Cerebellar cortex (tissue), 1 donor: ENCODE measurements at places on chromosomes 7 and 10.

GRCh38 chr7:159263430-159263829 is 118.8 kb upstream of the VIPR2 start:
- DNase-seq: no peak

DNA sequence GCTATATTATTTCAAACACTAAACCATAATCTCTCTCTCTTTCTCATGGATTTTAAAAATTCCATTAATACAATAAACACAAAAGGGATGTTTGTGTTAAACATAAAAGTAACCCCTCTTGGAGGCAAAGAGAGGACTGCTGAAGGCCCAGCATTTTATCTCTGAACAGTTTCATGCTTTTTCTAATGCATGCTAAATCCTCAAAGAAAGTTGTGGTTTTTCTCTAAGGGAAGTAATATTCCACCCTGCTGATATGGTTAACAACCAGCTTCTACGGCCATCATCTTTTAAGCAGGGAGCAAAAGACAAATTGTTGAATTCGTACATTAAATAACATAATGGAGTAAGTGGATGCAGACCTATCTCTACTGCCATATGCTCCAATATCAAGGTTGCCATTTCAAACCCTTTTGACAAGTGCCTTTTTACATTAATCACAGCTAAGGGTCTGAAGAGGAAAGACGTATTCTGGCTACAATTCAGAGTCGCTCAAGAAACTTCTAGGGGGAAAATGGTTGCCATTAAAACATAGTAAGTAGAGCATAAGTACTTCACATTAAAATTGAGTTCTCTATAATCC is 103.1 kb downstream of the SLC25A13 start:
- no peak for DNase-seq

DNA sequence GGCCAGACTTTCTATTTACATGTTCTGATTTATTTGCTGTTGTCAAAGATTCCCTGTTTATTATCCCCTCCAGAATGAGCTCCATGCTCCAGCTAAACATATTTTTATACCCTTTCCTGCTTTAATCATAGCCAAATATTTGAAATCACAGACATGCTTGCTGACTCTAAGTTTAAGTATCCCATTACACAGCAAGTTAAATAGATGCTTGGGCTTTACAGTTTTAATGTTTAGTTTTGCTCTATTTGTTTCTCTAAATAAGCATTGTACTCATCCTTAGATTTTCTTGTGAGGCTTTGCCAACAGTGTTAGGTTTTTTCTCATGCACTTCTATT is 196.8 kb downstream of the TAX1BP1 start:
- no peak for DNase-seq

GRCh38 chr10:122642726-122643605 is 56.7 kb downstream of the C10orf120 start:
- no peak for DNase-seq

DNA sequence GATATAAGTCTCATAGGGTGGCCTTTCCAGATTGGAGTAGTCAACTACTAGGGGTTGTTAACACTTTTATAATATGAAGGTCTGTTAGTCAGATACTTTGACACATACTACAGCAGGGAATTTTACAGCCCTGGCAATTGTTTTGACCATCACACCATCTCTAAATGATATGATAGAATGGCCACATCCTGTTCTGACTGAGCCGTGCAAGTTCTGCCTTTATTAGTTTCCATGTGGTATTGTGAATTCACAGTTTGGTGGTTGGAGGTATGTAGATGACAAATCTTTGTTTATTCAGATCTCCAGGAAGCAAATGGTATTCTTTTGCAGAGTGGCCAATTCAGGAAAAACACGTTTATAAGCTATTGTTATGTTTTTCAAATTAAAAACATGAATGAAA is 83.0 kb downstream of the NRG3 start:
- DNase-seq: no peak

- DNase-seq: no peak
Measured at GRCh38 chr10:102368077-102368476, 27.4 kb upstream of the NFKB2 start.

DNA sequence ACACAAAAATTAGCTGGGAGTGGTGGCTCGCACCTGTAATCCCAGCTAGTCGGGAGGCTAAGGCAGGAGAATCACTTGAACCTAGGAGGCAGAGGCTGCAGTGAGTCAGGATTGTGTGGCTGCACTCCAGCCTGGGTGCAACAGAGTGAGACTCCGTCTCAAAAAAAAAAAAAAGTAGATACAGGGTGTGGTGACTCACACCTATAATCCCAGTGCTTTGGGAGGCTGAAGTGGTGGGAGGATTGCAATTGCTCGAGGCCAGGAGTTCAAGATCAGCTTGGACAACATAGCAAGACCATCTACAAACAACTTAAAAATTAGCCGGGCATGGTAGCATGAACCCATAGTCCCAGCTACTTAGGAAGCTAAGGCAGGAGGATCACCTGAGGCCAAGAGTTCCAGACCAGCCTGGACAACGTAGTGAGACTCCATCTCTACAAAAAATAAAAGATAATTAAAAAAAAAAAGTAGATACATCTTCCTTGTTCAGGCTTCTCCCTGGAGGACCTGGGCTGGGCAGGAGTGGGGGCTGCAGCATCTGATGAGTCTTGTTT is 2.0 kb downstream of the MOSPD3 start:
- DNase-seq: no peak

GRCh38 chr7:127877951-127878350 is 153.3 kb downstream of the LRRC4 start:
- no peak for DNase-seq

DNA sequence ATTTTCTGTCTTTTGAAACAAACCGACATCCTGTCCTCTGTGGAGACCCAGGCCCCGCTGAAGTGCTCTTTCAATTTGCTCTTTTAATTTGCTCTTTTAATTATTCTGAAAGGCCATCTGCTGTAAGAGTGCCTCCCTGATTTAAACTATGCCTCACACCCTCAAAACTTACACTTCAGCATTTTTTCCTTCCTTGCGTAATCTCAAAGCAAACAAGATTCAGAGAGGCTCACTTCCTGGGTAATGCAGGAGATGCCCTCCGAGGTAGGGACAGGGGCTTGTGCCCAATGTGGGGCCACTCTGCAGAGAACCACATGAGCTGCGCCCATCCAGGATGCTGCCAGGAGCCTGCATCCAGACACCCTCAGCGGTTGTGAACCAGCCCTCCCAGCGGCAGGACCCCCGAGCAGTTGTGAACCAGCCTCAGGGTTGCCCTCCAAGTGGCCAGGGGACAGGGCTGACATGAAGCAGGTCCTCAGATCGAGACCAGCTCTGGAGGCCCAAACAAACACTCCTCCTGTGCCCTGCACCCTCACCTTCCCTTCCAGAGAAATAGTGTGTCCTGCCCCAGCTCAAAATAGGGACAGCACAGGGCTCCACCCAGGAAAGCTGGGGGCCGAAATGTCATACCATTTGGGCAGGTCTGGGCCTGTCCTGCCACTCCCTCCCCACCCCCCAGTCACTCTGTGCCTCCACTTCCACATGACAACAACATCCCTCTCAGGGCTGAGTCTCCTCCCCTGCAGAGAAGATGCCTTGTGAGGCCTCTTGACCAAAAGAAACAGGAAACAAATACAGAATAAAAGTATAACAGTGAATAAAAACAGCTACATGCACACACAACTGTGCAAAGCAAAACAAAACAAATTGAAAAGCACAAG is 190.4 kb downstream of the PTPRN2 start:
- no peak for DNase-seq

DNA sequence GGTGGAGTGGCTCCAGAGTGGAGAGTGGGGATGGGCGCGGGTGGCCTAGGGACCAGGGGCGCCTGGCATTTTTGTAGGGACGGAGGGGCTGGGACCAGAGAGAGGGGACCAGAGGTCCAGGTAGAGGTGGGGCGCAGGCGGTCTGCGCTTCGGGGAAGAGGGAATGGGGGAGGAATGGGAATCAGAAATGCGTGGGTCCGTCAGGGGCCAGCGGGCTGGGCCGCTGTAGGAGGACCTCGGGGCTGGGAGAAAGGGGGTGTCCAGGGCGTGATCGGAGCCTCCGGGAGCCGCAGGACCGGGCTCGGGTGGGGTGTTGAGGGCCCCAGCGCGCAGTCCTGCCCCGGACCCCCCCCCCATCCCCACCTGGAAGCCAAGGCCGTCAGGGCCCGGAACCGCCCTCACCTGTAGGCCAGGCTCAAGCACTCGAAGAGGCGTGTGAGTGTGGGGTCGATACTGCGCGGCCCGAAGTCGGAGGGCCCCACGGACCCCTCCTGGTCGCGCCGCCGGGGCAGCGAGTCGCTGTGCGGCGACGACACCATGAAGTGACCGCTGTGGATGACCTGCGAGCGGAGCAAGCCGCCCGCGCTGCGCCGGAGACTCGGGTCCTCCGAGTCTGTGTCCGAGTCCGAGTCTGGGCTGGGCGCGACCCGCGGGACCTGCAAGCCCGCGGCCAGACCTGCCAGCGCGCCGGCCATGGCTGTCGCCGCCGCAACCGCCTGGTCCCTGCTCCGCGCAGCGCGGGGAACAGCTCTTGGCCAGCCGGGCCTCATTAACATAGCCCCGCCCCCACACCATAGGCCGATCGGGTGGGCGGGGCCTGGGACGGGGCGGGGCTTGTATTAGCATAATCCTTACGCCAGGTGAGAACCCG is at the start of gene MLXIPL:
Gene MLXIPL (minus strand): TSS at position 725 of the 871 bp plus-strand sequence. CDS start 30 bp downstream, at position 695.
- peak; percentile 87 for DNase-seq

DNA sequence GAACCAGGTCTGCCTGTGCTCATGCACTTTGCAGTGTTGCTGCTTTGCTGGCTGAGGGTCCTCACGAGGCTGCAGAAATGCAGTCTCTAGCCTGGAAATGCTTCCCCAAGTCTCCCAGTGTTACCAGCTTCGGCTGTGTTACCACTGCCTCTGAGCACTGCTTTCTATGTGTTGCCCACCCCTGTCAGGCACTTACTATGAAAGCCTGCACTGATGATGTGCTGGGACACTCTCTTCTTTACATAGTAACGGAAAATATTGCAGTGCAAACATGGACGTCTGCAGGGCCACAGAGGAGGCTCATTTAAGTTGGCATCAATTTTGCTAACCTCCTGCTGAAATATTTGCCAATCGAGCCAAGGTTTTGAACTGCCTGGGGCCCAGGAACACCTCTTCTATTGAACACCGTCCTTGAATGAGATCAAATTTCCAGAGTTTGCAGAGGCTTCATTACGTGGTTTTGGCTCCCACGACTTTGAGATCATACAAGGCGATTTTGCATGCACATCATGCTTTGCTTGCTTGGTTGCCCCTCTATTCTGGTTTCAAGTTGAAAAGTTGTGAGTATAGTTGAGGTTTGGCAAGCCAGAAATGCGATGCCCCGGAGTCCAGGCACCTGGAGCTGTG is 404.7 kb upstream of the PODXL start:
- no peak for DNase-seq

DNA sequence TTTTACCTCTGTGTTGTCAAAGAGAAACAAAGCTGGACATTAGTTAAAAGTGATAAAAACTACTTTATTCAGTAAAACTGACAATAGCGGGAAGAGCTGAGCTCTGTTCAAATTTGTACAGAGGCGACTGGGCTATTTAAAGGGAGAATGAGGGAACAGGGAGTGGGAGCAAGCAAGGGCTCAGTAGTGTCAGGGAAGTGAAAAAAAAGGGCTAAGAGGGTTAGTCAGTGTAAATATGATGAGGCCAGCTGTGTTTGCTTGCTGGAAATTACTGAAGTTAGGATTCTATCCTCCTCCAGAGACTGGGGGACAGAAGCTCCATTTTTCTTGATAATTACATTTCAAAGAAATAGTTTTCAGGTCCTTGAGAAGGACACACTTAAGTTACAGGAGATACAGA is 232.5 kb downstream of the SH2D4B start:
- DNase-seq: no peak

GRCh38 chr7:74324531-74325209 is 35.5 kb downstream of the CLIP2 start:
- DNase-seq: peak; percentile 53
